ENCODE measurements at places on chromosomes 12 and 14.

GRCh38 chr14:87628129-87628528, 364.9 kb downstream of the GALC start:
- no peak for DNase-seq

DNA sequence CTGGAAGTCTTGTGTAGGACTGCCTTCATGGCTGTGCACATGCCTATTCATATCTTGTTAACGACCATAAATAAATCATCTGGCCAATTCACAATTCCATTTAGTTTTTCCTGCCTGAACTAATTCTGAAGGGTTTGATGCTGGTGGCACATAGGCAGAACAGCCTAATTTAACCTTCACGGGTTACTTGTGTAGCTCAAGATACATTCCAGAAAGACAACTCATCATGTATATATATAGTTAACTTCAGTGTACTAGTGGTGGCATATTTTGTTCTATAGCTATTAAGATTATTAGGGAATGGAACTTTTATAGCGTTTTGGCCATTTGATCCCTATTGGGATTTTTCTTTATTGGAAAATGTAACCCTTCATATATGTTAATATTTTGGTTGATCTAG, 31.4 kb downstream of the CFAP54 start:
- DNase-seq: no peak

DNA sequence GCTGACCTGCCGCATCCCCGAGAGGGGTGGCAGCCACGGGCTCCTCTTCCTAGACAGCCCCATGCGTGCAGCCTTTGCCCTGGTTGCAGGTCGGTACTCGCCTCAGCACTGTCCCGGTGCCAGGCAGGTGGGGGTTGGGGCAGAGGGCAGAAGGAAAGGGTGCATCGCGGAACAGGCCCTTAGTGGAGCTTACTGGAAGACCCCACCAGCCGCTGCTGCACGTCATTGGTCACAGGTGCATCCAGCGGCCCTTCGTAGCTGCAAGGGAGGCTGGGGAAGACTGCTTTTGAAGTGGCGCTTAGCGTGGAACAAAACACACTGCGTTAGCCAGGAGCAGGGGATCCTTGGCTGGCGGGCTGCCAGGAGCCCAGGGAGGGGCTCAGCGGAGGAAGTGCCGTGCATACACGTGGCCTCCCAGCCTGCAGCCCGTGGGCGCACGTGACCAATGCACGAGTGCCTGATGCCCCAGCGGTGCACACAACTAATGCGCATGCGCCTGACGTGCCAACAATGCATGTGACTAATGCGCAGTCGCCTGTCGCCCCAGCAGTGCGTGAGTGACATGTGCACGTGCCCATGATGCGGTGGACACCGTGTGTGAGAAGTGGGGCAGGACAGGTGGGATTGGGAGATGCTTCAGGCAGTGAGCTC, 5.0 kb upstream of the EP400 start:
- no peak for DNase-seq

DNA sequence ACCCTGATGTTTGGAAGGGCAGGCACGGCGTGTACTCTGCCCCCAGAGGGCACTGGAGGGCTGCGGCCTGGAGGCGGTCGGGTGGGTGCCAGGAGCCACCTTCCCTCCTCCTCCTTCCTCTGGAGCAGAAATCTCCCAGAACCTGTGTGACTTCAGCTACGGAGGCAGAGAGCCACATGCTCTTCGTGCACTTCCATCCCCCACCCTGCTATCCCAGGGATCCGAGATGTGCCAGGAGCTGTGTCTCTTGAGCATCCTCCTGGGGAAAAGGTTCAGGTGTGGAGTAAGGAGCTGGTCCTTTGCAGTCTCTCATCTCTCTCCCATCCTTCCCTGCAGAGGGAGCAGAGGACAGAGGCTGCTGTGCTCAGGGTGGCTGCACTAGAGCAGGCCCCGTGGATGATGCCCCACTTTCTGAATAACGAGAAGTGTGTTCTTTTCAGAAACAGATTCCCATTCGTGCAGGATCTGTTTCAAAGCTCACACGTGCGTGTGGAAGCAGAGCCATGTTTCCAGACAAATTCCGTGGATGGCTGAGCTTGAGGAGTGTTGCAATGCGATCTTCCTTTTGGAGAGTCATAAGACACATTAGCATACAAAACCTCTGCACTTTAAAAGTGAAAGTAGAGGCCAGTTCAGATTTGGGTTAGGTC, 162.9 kb downstream of the ADGRD1 start:
- no peak for DNase-seq

GRCh38 chr12:39401459-39401858, 41.5 kb downstream of the KIF21A start:
- DNase-seq: no peak

GRCh38 chr14:103801459-103801858, 45.9 kb downstream of the PPP1R13B start:
- DNase-seq: no peak

GRCh38 chr12:65277994-65278575, 398 bp upstream of the MSRB3 start:
- DNase-seq: no peak

GRCh38 chr14:81344481-81345160, 55.5 kb downstream of the STON2 start:
- no peak for DNase-seq

DNA sequence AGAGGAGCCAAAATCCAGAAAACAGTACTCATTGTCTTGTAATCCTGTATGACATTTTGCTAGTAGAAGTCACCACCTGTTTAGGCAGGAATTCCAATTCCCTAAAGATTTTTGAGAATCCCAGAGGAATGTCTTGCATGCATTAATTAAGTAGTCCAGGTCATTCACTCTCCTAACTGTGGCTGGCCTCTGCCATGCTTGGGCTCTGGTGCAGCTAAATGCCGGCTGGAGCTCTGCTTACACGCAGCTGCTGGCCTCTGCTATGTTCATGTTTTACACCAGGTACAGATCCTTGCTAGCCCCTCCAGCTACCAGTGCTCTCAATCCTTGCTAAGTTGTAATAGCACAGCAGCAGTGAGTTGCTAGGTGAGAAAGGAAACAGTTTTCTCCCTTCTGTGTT, 16.3 kb upstream of the HIF1A start:
- no peak for DNase-seq

DNA sequence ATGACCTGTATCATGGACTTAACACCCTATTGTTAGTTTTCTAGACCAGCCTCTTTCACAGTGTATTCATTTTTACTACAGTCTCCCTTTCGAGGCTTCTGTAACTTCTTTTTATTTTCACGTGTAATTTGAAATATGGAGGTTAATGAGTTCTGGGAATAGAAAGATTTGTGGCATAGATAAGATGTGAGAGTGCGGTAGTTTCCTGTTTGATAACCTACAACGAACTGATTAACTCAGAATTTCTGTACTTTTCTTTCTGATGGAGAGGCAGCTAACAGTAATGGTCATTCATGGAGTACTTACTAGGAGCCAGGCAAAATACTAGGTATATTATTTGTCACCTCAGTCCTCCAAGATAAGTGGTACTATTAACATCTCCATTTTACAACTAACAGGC, 21.2 kb downstream of the POLR3B start:
- no peak for DNase-seq

DNA sequence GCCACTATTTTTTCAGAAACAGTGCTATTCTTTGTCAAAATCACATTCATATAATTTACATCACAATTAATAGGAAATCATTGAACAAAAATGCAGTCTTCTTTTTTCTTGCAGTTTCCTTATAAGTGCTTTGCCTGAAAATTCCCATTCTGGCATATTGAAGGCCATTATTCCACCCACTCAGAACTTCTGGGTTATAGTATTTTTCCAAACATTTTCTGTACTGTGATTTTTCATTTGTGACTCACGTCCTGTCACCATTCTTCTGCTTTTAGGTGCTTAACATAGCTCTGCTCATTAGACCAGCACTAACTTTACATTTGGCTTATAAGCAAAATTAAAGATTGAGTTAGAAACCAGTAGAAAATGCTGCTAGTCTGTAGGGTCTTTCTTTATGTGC, 241.0 kb upstream of the NPAS3 start:
- DNase-seq: no peak

- DNase-seq: no peak
Observed at GRCh38 chr12:20426191-20426590, 57.9 kb downstream of the PDE3A start.

DNA sequence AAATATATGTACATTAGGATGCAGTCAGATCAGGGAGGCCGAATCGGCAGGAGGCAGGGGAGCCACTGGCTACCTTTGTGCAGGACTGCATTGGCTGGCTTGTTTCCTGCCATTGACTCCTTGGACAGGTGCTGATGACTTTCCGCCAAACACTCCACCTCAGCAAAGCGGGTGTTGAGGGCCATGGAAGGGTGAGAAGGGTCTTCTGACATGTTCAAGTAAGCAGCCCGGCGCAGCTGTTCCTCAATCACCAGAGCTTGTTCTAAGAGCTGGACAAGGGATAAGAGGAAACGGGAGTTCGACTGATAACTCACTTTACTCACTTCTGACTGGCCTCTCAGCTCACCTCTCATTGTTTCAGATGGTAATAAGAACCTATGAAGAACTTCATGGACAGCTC, 4.9 kb upstream of the NOP2 start:
- no peak for DNase-seq

- no peak for DNase-seq
Observed at GRCh38 chr14:99891900-99892299, 98.7 kb downstream of the EML1 start.

- DNase-seq: no peak
Observed at GRCh38 chr14:102947321-102948103, 25.0 kb downstream of the AMN start.

DNA sequence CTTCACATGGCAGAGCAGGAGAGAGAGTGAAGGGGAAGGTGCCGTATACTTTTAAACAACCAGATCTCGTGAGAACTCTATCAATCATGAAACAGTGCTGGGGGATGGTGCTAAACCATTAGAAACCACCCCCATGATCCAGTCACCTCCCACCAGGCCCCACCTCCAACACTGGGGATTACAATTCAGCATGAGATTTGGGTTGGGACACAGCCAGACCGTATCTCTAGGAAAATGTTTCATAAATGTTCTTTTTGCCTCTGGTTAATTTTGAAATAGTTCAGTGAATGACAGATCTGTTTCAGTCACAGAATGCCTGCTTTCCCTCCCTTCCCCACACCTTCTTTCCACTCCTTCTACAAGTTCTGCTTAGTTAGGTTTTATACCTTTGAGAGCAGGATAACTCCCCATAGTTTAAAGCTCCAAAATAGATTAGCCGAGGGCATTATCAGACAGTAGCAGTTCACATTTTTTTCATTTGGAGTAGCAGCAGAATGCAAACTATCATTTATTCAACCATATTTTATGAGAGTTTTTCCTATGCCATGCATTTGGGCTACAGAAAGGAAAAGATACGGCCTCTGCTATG, 27.1 kb downstream of the PELI2 start:
- no peak for DNase-seq

DNA sequence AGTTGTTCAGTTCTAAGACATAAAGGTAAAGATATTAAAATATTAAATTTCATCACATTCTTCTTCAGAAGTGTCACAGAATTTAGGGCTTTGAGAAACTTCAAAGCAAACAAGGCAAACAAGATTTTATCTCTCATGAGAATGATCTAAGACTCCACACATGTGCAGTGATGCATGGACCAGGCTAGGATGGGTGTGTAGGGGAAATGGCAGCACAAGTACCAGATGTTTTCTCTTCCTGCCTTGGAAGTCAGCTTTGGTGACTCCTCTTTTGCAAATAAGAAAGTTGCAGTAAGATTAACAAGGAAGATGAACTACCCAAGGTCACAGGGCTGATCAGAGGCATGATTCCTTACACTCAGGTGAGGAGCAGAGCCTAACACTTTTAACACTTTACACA, 163.8 kb upstream of the LMNTD1 start:
- DNase-seq: no peak

DNA sequence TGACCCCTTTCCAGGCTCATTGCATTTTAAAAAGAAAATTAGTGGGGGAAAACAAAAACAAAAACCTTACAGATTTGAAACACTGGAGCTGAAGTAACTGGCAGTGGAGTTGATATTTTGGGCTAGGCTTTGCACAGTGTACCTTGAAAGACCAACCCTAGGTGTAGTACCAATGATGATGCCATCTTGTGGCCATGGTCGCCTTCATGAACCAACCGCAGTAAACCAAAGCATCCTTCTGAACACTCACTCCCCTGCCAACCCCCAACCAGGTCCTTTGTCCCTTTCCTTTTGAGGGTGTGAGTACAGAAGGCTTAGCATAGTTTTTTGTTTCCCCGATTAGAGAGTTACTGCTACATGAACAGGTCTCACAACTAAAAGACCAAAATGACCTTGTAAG, 5.9 kb downstream of the TOMM20L start:
- DNase-seq: peak; percentile 3

DNA sequence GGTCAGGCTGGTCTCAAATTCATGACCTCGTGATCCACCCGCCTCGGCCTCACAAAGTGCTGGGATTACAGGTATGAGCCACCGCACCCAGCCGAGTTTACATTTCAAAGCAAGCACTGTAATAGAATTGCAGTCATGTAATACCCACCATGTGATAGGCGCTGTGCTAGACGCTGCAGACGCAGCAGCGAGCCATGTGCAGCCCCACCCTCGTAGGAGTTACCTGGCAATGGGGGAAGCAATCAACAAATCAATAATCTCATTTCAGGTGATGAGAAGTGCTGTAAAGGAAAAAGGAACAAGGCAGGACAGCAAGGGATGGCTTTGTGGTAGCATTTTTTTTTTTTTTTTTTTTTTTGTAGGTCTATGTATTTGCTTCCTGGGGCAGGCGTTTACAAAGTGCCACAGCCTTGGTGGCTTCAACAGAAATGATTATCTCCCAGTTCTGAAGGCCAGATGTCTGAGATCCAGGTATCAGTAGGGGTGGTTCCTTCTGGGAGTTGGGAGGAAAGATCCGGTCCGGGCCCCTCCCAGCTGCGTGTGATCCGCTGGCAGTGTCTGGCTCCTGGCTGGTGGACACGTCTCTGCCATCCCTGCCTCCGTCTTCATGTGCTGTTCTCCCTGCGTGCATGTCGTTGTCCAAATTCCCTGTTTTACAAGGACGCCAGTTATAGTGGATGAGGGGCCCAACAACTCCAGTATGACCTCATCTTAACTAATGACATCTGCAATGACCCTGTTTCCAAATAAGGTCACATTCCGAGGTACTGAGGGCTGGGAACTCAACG, 72.8 kb downstream of the TNFAIP2 start:
- DNase-seq: no peak

GRCh38 chr14:90649557-90650135, 166.6 kb downstream of the TTC7B start:
- DNase-seq: no peak

GRCh38 chr12:92926549-92926948, 2.5 kb downstream of the EEA1 start:
- DNase-seq: no peak

- DNase-seq: peak; percentile 94
Observed at GRCh38 chr12:95858451-95859343, at the start of gene SNRPF. SNRPF (plus strand) TSS chr12:95858952; CDS start chr12:95859074, 122 bp downstream.

DNA sequence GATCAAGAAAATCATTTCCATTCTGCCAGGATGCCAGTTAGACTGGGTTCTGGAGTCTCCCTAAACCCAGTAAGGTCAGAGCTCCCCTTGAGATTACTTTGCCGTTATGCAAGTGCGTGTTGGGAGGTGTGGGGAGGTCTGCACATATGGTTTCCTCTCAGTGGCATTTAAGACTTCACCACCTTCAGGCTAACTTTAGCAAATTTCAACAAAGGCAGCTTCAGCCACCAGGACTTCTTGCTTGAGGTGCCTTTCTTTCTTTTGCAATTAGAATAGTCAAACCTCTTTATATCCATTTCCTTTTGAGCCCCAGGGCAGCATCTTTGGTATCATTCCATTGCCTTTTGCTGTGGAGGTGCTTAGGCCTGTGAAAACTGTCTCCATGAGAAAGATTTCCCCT, 117.2 kb upstream of the CCND2 start:
- no peak for DNase-seq
